Fibroblast of skin of right quadriceps (primary cell): ENCODE measurements at places on chromosomes 12 and 14.

DNA sequence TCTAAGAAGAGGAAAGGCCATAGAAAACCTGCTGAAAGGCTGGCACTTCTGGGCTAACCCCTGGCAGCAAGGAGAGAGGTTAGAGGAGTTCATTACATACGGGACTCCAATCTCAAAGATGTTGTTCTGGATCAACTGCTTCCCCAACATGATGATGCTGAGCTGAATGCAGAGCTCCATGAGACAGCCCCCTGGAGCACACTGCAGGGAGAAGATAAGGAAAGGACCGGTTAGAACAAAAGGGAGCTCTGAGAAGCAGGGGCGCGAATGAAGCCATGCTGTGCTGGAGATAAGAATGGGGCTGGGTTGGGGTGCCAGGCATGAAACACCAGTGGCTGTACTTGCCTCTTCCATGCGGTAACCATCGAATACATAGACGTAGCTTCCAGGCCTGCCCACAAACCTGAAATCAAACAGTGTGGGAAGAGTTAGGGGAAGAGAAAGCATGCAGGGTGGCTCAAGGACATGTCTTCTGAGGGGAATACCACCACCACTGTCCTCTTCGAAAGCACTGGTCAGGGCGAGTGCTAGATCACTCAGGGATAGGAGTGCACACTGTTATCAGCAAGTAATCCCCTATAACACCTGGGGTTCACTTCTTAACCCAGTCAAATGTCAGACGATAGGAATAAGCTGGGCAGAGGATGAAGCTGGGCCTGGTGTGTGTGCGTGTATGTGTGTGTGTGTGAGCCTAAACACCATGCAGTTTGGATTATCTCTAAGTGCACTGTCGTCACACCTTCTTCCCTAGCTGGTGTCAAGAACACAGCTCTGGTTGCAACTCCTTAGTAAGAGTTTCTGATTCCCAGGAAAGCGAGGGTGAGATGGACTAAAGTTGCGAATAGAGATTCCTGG is 180.9 kb downstream of the NTF3 start:
- DNase-seq, result no peak

GRCh38 chr12:111642681-111643426 is 42.9 kb downstream of the BRAP start:
- no peak for DNase-seq

- no peak for DNase-seq
Observed at GRCh38 chr14:63962906-63963305, 110.1 kb downstream of the SYNE2 start.

DNA sequence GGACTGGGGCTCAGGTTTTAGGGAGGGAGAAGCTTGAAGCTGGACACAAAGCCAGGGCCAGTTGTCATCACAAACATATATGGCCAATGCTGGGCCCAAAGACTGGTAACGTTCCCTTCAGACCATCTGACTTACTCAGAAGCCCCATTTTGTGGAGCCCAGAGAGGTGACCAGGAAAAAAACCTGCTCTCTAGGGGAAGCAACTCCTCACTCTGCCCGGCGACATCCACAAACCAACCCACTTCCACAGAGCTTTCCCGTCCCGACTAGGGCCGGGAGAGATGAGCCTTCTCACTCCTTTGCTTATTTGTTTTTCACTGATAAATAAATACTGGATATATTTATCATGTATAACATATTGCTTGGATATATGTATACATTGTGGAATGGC is 180.9 kb upstream of the RTL1 start:
- DNase-seq, result no peak

DNA sequence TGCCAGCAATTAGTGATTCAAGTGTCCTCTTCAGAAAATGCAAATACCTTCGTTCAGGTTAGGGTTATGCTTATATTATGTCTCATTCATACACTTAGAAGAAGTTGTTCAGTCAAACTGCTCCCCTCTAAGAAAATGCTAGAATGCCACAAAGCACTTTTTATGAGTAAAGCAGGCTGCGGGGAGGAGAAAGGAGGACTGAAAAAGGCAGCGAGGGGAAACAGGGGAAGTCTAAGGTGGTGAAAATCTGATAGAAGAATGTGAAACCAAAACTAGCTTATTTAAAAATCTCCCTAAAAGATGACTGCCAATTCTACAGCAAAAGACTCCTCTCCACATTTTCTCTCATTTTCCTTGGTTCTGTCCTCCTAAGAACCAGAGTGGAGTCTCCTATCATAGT is 70.1 kb downstream of the PRKD1 start:
- DNase-seq, result no peak

DNA sequence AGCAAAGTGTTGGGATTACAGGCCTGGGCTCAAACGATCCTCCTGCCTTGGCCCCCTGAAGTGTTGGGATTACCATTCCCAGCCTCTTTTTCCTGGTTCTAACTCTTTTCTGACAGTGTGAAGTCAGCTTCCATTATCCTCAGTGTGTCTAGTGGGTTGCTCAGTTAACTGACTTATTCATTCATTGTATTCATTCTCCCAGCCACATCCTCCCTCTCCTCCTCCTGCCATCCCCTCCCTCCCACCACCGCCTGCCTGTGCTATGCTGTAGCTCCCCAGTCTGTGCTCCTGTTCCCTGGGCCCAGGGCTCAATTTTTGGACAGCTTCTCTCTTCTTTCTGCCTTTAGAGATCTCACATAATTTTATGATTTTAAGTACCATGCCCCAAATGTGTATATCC is 19.4 kb downstream of the ATP6V0A2 start:
- DNase-seq, result no peak

GRCh38 chr14:99199846-99200653 is 71.9 kb downstream of the BCL11B start:
- DNase-seq, result peak; percentile 54
